ENCODE measurements at places on chromosomes 3 and 15.
A peak's percentile ranks its signal among the peaks of the same experiment; 100 is the strongest.

GRCh38 chr3:70982284-70982683, 601.2 kb downstream of the FOXP1 start:
- no peak for DNase-seq

DNA sequence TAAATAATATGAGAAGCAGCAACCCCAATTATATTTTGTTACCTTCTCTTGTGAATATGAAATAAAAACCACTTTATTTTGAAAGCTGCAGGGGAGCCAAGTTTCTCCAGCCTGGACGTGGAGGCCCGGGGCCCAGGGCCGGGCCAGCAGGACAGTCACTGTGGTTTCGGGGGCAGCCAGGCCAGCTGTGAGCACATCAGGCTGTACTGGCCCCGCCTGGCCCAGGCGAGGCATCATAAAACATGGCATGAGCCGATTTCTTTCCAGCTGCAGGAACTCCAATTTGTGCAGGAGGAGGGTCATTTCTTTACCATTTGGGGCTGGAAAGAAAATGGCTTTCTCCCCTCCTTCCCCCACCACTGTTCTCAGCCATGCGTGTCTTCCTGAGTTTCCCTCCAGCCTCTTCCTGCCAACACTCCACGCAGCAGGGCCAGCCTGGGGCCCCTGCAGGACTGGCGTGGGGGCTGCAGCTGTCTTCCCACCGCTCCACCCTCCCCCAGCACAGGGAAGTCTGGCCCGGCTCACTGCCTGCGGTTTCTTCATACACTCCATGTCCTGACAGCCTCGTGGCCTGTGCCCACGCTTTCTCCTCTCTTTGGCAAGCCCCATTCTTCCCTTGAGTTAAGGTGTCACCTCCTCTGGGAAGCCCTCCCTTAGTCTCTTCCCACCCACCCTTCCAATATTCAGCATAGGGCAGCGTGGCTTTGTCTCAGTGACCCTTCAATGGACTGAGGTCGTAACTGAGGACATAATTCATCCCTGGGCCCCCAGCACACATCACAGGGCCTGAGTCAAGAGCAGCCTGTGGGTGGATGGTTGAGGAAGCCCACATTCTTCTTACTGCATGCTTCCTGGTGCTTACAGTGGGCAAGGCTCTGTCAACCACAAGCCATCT, 135.8 kb downstream of the CHSY1 start:
- peak; percentile 8 for DNase-seq

DNA sequence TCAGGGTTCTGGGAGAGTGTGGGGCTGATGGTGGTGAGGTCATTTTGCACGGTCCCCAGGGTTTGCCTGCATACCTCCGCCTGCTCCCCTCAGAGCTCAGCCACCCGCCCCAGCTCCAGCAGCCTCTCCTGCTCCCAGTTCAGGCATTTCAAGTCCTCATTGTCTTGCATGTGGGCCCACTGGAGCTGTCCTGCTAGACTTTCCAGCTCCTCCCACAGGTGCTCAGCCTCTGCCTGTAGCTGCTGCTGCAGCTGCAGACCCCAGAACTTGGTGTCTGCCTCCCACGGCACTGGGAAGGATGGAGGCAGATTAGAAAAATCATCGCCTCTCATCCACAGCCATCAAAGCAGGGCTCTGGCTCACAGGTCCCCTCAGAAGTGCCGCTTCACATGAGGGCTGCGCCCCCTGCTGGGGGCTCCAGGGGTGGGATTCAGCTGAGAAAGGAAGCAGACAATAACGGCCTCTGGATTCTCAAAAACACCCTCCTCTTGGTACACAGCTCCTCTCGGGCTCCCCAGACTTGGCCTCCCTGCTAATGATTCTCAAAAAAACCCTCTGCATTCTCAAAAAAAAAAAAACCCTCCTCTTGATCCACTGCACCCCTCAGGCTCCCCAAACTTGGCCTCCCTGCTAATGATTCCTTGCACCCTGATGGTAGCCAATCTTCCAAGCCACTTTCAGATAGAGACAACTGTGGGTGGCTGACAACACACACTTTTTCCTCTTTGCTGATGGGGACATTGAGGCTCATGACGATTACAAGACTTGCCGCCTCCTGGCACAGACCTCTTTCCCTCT, 89.3 kb upstream of the C2CD4B start:
- peak; percentile 2 for DNase-seq

- no peak for DNase-seq
Observed at GRCh38 chr15:91961357-91961756, 107.8 kb downstream of the SLCO3A1 start.

- no peak for DNase-seq
Observed at GRCh38 chr15:90376789-90377188, 11.3 kb upstream of the IQGAP1 start.

GRCh38 chr3:66552846-66553245, 52.0 kb upstream of the LRIG1 start:
- DNase-seq: no peak

DNA sequence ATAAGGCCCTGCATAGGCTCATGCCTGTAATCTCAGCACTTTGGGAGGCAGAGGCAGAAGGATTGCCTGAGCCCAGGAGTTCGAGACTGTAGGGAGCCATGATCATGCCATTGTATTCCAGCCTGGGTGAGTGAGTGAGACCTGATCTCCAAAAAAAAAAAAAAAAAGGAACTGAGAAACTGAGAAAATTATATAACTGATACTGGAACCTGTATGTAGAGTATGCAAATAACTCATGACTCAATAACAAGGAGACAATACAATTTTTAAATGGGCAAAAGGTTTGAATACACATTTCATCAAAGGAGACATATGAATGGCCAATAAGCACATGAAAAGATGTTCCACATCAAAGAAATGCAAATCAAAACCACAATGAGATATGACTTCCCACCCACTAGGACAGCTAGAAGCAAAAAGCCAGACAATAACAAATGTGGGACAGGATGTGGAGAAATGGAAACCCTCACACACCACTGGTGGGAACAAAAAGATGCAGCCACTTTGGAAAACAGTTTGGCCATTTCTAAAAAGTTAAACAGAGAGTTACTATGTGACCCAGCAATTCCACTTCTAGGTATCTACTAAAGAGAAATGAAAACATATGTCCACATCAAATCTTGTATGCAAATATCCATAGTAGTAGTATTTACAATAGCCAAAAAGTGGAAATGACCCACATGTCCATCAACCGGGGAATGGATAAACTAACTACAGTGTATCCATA, 70.7 kb downstream of the IQSEC1 start:
- DNase-seq: no peak

DNA sequence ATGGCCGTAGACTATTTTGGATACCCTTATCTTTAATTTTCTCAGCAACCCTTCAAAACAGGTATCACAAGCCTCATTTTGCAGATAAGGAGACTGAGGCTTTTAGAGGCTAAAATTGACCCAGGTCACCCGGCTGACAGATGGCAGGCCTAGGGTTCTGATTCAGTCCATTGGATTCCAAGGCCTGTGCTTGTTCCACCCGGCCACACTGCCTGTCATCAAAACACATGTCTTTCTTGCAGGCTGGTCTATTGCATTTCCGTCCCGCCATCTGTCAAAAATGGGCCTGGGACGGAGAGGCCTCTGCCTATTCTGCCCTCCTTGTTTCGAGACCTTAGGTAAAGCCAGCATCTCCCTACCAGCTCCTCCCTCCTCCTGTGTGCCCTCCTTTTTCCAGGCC, 8.1 kb downstream of the INAFM2 start:
- DNase-seq: no peak

DNA sequence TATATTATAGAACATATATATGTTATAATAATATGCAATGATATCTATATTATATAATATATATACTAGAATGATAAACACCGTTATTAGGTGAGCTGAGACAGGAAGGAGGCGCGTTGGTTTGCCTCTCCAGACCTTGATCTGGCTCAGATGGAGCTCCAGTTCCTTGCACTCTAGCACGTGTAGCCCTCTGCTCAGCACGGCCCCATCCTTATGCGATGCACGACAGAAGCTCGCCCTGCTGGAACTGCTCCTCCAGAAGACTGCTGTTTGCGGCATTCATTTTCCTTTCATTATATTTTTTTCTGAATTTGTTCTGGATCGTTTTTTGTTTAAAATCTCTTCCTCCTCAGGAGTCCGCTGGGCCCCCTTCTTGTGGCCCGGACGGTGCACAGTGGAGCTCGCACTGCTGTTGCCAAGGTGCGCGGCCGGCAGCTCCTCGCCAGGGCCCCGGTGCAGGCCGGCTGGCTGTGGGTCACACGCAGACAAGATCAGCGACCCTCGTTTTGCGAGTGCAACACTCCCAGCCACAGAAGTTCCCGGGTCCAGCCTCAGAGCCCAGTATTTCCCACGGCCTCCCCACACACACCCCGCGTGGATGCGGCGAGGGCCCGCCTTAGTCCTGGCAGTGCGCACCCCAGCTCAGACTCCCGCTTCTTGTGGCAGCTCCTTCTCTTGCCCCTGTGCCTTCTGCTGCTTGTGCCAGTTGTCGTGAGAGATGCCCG, 112.2 kb downstream of the CHL1 start:
- no peak for DNase-seq

GRCh38 chr15:83626171-83626802, 27.6 kb upstream of the ADAMTSL3 start:
- no peak for DNase-seq

GRCh38 chr3:27596921-27597320, 112.7 kb upstream of the SLC4A7 start:
- DNase-seq: no peak

DNA sequence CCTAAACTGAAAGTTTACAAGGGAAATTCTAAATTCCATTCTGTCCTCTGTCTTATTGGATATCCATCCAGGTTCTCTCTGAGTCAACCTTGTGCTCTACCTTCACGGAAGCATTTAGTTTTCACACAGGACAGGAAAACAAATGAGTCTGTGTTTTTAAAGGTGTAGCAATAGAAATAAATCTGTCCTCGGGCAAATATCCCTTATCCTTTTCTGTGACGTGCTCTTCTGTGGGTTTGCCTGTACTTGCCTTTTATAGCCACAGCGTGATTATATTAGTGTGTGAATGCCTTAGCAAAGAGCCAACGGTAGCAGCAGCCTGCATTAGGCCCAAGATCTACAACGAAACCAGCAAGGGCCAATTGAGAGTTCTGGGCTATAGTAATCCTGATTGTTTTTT, 127.2 kb upstream of the PLSCR5 start:
- DNase-seq: no peak

DNA sequence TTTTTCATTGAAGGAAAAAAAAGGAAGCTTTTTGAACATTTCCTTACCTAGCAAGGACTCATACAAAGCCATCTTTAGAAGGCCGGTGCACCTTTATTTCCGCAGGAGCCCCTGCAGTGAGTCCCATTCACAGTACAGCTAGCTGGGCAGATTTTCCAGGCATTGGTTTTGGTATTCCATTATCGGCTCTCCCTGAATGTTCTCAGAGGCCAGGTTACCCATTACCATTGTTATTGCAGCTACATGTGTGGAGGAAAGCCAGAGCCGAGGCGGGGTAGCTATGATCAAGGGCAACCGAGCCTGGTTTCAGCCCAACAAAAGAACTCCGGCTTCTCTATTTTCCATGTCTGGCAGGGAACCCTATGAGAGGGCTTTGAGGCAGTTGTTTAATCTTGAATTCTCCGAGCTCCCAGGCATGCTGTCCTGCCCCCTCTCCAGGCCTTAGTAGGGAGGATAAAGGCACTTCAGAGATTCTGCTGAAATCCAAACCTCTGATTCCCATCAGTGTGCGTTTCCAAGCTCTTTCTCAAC, 100.3 kb downstream of the LRRK1 start:
- no peak for DNase-seq

DNA sequence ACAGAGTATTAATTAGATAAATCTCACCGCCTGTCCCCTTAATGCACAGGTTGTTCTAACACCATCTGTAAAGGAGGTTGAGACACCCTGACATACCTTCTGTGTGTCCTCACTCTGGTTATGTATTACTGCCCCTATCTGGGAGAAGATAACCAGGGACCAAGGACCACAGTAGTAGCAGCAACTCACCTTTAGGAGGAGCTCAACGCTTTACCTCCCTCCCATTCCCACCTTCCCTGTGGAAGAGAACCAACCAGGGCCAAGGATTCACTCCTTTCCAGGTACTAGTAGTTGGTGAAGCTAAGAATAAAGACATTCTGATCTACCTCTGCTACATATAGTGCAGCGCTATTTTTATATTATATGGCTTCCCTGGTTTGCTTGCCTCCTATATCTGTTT, 232.6 kb downstream of the MEX3B start:
- DNase-seq: no peak

GRCh38 chr3:39501968-39502837, 34.7 kb downstream of the MOBP start:
- no peak for DNase-seq

DNA sequence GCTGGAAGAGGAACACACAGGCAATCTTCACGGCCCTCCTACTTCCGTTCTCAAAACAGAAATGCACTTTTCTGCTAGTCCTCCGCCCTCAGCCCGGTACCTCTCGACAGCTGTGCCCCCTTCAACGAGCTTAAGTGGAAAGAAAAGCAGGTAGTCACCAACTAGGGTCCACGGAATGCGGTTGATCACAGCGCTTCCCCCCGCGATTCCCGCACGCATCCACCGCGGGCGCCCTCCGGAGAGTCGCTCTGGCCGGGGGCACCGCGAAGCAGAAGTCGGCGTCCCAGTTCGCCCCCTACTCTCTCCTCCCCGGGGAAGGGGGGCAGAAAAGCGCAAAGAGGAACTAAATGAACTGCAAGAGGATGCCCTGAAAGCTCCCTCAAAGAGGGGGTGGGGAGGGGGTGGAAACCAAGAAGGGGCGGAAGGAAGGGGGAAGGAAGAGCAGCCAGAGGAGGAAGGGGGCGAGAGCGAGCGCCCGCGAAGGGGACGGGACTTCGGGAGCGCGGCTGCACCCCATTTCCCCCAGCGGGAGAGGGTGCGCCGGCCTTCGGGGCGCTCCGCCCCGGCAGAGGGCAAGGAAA, 738 bp downstream of the ACAP2 start:
- DNase-seq: peak; percentile 34

DNA sequence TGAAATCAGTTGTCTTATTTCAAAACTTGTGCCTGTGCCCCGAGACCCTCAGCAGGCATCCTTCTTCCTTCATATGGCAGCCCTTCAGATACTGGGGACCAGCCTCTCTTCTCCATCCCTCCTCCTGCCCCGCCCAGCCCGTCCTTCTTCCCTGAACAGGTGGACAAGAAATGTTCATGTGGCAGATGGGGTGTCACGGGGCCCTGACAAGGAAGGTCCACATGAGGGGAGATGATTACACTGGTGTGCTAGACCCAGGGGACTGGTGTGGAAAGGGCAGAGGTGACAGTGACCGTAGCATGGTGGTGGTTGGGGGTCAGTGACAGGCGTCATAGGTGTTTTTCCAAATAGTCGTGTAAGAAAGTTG, 150.9 kb downstream of the CHDH start:
- no peak for DNase-seq

Data from hypothalamus (tissue), 51 donors.